ENCODE measurements at places on chromosomes 3 and 15. TPM values are rescaled to one million over a fixed set of nuclear protein-coding genes. Genes with fewer than 3 reads are reported as not detected.

GOLGA8M gene
- total RNA-seq, result not detected

GRCh38 chr3:134652409-134652831, 1.6 kb upstream of the KY start:
- peaks cover 10% of the 10 kb centered on the region for H3K27me3 ChIP-seq
- DNase-seq, result peak; percentile 28
- H3K27ac ChIP-seq, result peak overlapping the region; percentile 70

GRCh38 chr3:143820466-143821221, 27.6 kb downstream of the SLC9A9 start:
- no peaks in the 10 kb centered on the region for H3K27me3 ChIP-seq
- DNase-seq, result no peak
- H3K27ac ChIP-seq, result no peak overlapping the region
- peaks cover 22% of the 10 kb centered on the region for H3K4me1 ChIP-seq
- no peak overlapping the region for H3K4me3 ChIP-seq

- H3K27ac ChIP-seq, result no peak overlapping the region
- no peaks in the 10 kb centered on the region for H3K27me3 ChIP-seq
- no peak overlapping the region for H3K4me3 ChIP-seq
- H3K4me1 ChIP-seq, result peaks cover 4% of the 10 kb centered on the region
- DNase-seq, result no peak
Measured at GRCh38 chr3:180683816-180684215, 4.5 kb upstream of the CCDC39 start.

DNA sequence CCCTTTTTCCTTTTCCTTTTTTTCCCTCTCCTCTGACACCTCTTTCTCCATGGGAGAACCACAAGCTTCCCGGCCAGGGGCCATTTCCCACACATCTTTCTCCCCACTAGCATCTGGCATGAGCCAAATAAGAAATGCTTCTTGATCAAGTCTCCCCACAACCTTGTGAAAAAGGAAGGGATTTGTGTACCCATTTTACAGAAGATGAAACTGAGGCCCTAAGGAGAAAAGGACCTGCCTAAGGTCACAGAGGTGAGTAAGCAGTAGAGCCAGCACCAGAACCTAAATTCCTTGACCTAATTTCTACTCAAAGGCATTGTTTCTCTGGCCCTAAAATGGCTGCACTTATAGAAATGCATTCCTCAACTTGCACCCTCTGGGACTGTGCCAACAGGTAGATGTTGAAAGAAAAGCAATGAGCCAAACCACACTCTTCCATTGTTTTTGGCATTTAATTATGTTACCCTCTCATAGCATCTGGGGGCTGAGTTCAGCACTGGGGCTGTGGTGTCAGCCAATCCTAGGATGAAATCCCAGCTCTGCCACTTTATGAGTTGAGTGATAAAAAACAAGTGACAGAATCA, 81.7 kb upstream of the TLE3 start:
- H3K27me3 ChIP-seq, result no peaks in the 10 kb centered on the region
- no peak overlapping the region for H3K27ac ChIP-seq

All from stomach (tissue), 19 donors.